Right cardiac atrium (tissue), 5 donors: ENCODE measurements at places on chromosomes 3 and 15. TPM values are rescaled to one million over a fixed set of nuclear protein-coding genes. Genes with fewer than 3 reads are reported as not detected.
A peak's percentile ranks its signal among the peaks of the same experiment; 100 is the strongest.

DNA sequence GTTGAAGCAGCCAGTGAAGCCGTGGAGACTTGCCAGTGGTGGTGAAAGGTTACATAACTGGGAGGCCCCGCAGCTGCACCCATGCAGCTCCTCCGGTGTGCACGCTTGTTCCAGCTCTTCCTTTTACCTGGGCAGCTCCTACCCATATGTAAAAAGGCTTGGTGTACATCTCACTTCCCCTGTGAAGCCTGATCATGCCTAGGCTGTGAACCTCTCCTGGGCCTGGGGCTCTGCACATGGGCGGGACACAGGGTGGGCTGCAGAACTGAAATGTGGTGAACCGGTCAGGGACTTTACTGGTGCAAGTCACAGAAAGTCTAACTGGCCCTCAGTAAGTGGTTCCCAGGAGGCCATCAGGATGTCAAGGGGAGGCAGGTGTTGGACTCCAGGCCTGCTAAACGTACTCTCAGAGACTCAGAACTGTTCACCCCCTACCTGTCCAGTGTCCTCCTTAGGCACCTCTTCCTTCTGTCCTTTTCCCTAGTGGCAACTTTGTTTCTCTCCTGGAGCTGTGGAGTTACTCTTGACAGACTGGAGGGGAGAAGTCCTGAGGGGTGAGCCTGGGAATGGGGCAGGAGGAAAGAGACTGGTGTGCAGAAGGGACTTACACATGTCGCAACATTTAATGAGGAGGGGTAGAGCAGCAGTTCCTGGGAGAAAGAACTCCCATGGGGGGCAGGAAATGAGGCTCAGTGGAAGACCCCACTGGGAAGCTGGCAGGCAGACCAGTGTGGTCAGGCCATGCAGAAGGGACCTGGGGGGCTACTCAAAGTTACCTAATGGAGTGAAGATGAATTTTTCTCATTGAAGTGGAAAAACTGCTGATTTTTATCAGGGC lies 148.1 kb downstream of the EEFSEC start:
- no peak for DNase-seq

DNA sequence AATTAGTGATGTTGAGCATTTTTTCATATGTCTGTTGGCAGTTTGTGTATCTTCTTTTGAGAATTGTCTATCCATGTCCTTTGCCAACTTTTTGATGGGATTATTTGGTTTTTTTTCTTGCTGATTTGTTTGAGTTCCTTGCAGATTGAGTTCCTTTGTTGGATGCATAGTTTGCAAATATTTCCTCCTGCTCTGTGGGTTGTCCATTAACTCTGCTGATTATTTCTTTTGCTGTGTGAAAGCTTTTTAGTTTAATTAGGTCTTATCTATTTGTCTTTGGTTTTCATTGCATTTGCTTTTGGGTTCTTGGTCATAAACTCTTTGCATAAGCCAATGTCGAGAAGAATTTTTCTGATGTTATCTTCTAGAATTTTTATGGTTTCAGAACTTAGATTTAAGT lies 414.6 kb downstream of the EPHA6 start:
- DNase-seq: no peak

DNA sequence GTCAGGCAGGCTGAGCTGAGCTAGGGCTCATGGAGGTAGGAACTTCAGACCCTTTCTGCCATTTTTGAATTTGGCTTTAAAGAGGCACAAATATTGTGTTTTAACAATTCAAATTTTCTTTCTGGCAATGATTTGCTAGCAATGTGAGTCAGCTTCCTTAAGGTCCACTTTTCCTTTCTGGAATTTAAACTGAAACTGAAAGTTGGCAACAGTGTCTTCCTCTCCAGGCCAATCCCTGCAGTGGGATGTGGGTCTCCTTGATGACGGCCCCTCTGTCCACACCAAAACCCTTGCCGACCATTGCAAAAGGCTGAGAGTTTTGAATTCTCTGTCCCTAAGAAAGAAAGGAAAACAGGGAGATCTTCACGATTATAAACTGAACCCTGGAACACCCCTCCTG lies 27.1 kb downstream of the RPSA start:
- no peak for DNase-seq

- DNase-seq: no peak
These were observed 74.2 kb upstream of the SATB1 start for GRCh38 chr3:18499301-18499700.

DNA sequence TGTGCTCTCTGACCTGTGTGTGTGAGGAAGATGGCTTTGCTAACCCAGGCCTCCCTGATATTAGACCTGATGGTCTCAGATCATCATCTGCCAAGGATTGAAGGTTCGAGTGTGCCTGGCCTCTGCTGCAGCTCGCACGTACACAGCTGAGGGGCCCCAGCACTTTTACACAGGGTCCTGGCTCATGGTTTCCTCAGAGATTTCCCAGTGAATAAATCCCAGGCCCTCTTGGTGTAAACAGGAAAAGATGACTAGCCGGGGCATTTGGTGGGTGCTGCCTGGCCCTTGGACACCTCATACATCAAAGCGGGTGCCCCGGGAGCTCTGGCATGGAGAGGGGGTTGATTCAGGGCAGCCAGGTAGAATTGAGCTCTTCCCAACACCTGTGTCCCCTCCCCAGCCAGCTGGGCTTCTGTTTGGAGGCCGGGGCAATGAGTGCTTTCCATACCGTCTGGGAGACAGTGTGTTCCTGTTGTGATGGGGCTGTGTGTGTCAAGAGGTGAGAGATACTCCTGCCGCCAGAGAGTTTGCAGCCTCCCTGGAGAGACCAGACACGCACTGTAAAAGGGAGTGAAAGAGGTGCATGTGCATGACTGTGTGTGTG lies 72.5 kb upstream of the TLE3 start:
- DNase-seq: no peak

GRCh38 chr3:37181756-37182155 lies 7.4 kb upstream of the LRRFIP2 start:
- DNase-seq: no peak

DNA sequence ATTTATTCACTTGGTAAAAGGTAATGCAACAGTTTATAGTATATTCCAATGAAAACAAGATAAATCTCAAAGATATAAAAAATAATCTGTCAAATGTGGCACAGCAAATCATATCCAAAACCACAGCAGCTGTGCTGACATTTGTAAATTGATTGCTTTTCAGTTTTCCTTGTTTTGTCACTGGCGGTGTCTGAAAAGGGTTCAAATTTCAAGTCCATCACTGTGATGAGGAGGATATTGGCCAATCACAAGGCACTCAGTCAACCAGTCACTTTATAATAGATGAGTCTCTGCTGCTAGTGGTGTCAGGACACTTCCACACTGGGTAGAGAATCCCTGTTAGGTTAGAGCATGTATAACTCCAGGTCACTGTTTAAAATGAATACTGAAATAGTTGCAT lies 154.8 kb downstream of the SLC9A9 start:
- no peak for DNase-seq

GRCh38 chr3:193945143-193945542 lies 190.8 kb upstream of the HES1 start:
- no peak for DNase-seq

DNA sequence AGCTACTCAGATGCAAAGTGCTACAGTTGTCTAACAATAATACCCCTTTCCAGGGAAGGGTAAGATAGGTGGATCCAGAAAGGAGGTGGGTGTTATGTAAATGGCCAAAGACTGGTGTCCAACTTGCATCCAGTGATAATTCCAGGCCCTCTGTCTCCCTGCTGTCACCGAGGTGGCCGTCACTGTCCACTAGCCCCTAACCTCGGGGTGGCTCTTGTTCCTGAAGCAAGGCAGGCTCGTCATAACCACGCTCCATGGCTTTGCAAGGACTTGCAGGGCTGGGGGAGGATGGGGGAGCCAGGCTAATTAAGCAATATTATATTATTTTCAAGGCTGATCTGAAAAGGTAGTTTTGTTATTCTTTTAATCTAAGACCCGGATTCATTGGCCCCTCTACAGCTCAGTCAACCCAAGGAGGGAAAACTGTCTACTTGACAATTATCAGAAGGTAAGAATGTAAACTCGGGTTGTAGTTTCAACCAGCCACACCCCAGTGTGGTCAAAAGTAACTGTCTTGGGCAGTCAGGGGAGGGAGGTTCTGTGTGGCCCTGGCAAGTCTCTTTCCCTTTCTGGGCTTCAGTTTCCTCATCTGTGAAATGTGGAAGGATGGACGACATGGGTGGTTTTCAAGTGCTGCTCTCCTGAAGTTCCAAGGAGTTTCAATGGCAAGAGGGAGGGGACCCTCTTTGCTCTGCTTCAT lies 220.1 kb upstream of the BHLHE40 start:
- DNase-seq: no peak

DNA sequence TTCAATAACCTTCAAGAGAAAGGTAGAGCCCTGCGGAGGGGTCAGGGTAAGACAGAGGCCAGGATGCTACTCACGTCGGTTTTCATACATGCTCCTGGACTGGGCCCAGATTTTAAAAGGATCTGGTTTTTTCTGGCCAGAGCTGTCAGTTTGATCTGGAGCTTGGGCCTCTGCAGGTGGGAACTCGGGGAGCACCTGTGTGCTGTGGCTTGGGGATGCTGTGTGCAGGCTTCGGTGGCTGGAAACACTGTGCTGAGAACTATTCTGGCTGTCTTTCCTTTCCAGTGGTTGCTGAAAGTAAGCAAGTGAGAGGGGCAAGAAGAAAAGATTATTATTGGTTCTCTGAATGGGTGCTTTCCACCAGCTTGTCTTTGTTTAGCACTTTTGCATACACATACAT lies 647.6 kb downstream of the MAGI1 start:
- no peak for DNase-seq

- DNase-seq: no peak
These were observed 547.2 kb upstream of the TGFBR2 start for GRCh38 chr3:30059240-30059639.

DNA sequence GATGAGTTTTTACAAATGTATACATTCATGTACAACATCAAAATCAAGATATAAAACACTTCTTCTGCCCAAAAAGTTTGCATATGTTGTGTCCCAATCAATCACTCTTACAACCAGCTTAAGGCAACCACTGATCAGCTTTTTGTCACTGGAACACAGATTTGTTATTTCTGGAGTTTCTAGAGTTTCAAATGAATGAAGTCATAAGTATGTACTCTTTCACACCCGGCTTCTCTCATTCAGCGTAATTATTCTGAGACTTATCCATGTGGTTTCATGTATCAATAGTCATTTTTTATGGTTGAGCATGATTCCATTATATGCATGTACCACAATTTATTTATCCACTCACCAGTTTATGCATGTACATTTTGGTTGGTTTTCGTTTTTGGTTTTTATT lies 53.0 kb upstream of the CORO2B start:
- DNase-seq: no peak

GRCh38 chr3:167901138-167901537 lies 165.6 kb downstream of the SERPINI1 start:
- DNase-seq: no peak

GRCh38 chr3:138331143-138331894 lies 1.7 kb upstream of the NME9 start:
- no peak for DNase-seq

DNA sequence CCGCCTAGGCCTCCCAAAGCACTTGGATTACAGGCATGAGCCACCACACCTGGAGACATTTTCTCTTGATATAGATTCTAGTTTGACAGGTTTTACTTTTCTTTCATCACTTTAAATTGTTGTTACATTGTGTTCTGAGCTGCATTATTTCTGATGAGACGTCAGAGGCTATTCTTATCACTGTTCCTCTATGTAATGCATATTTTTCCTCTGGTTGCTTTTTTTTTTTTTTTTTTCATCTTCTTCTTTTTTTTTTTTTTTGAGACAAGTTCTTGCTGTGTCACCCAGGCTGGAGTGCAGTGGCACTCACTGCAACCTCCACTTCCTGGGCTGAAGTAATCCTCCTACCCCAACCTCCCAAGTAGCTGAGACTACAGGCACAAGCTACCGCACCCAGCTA lies 41.2 kb downstream of the TRA2B start:
- DNase-seq: no peak

DNA sequence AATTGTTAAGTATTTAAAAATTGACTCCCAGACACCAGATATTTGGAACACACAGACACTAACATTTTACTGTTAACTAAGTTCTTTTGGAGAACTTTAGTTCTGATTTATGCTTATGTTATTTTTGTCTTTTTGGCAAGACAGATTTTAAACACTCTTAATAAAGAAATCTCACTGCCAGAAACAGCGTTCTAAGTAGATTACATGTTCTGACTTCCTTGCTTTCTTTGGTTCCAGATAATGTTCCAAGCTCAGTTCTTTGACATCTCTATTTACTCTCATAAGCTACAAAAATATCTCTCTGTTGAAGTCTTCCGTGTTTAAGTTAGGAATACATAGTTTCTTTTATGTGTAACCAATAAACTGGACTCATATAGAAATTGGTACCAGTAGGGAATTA lies 1699.6 kb downstream of the OTOL1 start:
- no peak for DNase-seq

- DNase-seq: no peak
These were observed 504.6 kb downstream of the LPP start for GRCh38 chr3:188658606-188659005.

GRCh38 chr3:130969621-130970020 lies 57.0 kb downstream of the ASTE1 start:
- no peak for DNase-seq

GRCh38 chr15:76065245-76065644 lies 5.5 kb downstream of the TMEM266 start:
- no peak for DNase-seq

- no peak for DNase-seq
These were observed 102.5 kb upstream of the TJP1 start for GRCh38 chr15:29924750-29925149.

- DNase-seq: no peak
These were observed 145.2 kb downstream of the TAFA4 start for GRCh38 chr3:68787106-68787626.

DNA sequence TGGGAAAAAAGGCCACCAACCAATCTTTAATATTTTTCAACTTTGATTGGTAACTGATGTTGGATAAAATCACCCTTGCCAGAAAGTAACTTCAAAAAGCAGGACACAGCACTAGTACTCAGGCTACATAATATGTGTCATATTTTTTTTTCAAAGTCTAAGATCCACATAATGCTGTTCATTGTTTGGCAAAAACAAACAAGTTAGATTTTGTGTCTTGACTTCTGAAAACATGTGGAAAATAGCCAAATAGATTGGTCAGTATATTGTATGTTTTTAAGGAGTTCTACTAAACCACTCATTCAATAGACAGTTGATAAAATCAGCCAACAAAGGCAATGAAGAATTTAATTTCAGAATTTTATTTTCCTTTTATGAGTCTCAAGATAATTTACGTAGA lies 111.7 kb upstream of the CCDC54 start:
- DNase-seq: no peak

GRCh38 chr15:56869573-56869972 lies 48.9 kb upstream of the TCF12 start:
- peak; percentile 46 for DNase-seq

GRCh38 chr3:153093629-153094028 lies 68.4 kb upstream of the RAP2B start:
- DNase-seq: no peak

DCBLD2 gene
- 34.5 TPM for total RNA-seq

PCOLCE2 gene
- total RNA-seq: 128 TPM

SPTBN5 gene
- total RNA-seq: 3.9 TPM

SH3GL3 gene
- 1.2 TPM for total RNA-seq

P2RY14 gene
- total RNA-seq: 1.3 TPM

MAP1A gene
- total RNA-seq: 39.5 TPM

GPR160 gene
- total RNA-seq: 0.56 TPM

ZIC4 gene
- not detected for total RNA-seq

DLG1 gene
- total RNA-seq: 51.1 TPM

ANKRD34C gene
- total RNA-seq: not detected

UBAP1L gene
- 1.7 TPM for total RNA-seq

CCDC174 gene
- total RNA-seq: 18.3 TPM

ANKRD63 gene
- 4.4 TPM for total RNA-seq

DAZL gene
- total RNA-seq: not detected

ZPLD1 gene
- not detected for total RNA-seq

ZNF662 gene
- total RNA-seq: 6.4 TPM

SNUPN gene
- 19.7 TPM for total RNA-seq
